ENCODE measurements at places on chromosomes 16 and 17.

DNA sequence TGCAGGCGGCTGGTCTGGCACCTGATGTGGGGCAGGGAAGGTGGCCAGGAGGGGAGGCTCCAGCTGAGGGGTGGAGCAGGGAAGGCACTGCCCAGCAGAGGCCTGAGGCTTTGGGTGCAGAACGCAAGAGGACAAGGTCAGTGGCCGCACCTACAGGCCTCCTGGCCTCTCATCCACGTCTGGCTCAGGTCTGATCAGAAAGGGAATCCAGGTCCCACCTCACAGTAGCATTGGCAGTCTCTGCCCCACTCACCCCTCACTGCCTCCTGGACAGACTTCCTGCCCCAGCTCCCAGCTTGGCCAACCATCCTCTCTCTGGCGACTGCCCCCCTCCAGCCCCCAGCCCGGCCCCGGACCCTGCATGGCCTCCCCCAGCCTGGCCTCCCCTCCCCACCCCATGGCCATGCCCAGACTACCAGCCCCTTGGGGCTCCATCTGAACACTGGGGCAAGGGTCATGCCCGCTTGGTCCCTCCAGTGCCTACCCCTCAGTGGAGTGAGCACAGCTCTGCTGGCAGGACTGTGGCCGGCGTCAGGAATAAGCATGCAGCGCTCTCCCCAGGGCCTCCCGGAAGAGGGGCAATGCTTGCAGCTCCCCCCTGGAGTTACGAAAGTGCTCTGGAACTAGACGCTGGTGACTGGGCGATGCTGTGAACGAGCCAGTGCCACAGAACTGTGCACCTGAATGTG lies 4.6 kb downstream of the UTS2R start:
- peak; percentile 4 for ATAC-seq

DNA sequence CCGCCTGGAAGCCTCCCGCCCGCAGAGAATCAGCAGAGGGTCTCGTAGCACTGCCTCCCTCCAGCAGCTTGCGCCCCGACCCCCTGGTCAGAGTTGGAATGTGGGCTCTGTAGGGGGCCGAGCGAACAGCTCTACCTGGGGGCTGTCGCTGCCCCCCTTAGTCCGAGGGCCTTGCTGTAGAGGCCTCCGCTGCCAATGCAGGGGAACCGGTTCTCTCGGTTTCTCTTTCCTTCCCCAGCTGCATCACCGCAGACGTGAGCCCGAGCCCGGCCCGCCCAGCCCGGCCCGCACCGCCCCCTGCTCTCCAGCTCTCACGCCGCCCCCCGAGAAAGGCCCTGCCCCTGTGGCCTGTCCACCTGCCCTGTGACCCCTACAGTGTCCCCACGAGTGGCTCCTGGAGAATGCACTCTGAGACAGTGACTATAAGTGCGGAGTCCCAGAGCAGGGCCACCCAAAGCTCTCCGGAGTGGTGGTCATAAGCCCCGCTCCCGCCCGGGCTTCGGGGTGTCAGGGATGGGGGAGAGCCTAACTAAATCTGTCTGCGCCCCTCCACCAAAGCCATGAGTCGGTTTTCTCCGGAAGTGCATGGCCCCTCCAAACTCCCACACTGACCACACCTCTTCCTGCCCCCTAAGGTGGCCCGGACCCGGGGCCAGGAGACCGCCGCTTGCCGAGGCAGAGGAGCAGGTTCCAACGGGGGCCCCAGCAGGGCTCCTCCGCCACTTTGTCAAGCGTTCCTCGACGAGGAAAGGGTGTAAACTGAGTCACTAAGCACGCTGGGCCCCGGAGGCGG lies 1.7 kb downstream of the ARHGAP27 start:
- ATAC-seq = no peak

DNA sequence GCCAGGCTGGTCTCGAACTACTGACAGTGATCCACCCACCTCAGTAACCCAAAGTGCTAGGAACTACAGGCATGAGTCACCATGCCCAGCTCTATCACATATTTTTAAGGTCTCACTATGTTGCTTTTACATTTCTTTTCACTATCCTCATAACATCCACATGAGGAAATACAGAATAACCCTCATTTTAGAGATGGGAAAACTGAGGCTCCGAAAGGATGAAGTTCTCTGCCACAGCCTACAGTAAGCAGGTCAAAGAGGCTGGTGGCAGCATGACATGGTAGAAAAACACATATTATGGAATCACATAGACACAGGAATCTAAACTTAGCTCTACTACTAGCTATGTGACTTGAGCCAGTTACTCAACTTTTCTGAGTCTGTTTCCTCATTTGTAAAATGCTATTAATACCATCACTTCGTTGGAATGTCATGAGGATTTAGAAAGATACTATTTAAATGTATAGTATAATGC lies 32.2 kb downstream of the APPBP2 start:
- ATAC-seq = no peak

GRCh38 chr17:44863061-44863918 lies 15.6 kb downstream of the HIGD1B start:
- ATAC-seq = no peak

GRCh38 chr16:50606431-50607050 lies 58.3 kb downstream of the NKD1 start:
- no peak for ATAC-seq

GRCh38 chr17:80365983-80366382 lies 49.0 kb upstream of the ENDOV start:
- no peak for ATAC-seq

GRCh38 chr17:78953356-78954350 lies 26.1 kb downstream of the LGALS3BP start:
- ATAC-seq = no peak

DNA sequence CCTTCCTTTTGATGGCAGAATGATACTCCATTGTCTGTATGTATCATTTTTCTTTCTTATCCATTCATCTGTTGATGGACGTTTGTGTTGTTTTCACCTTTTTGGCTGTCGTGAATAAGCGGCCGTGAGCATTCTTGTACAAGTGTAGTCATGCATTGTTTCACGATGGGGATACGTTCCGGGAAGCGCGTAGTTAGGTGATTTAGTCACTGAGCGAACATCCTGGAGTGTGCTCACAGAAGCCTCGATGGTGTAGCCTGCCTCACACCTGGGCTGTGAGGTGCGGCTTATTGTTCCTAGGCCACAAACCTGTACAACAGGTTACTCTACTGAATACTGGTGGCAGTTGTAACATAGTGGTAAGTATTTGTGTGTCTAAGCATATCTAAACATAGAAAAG lies 136.5 kb downstream of the CMIP start:
- ATAC-seq = no peak

- no peak for ATAC-seq
Measured at GRCh38 chr16:53605356-53605755, 98.3 kb downstream of the RPGRIP1L start.

DNA sequence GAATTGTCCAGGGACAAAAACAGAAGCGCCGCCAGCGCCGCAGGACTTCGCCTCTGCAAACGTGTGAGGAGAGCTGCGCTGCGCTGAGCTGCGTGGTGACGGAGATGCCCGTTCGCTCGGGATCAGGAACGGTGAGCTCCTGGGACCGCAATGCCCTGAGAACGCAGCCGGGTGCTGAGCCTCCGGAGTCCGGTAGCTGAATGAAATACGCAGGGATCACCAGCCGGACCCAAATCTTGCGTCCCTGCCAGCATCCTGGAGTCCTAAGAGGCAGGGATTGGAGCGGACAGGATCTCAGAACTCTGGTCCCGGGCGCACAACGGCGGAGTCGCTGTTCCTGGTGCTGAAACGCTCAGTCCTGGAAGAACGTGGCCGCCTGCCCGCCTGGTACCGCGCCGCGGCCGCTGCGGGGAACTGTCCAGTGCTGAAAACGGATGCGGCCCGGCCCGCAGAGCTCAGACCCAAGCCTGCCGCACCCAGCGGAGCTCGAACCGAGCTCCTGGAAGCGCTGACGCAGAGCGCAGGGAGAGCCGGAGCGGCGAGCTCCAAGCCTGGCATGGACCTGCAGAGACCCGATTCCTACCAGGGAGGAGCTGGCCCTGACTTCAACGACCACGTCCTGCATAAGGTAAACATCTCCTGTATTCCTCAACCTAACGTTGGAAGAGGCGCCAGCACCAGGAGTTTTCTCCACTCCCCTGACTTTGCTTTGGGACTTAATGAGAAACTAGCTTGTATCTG lies 41.5 kb downstream of the CD300LF start:
- peak; percentile 85 for ATAC-seq
